ENCODE measurements at places on chromosomes 1 and 21. TPM values are rescaled to one million over a fixed set of nuclear protein-coding genes. Genes with fewer than 3 reads are reported as not detected.
A peak's percentile ranks its signal among the peaks of the same experiment; 100 is the strongest.

Gene ANKRD35
- total RNA-seq = 2.9 TPM

- peaks cover 40% of the 10 kb centered on the region for H3K36me3 ChIP-seq
- no peaks in the 10 kb centered on the region for H3K27me3 ChIP-seq
- H3K27ac ChIP-seq = no peak overlapping the region
- no peak overlapping the region for H3K4me3 ChIP-seq
Measured at GRCh38 chr1:147647796-147648633, 22.3 kb downstream of the ACP6 start.

- DNase-seq = no peak
- H3K4me1 ChIP-seq = peaks cover 51% of the 10 kb centered on the region
- no peak overlapping the region for H3K4me3 ChIP-seq
Measured at GRCh38 chr1:204126956-204127355, 24.9 kb downstream of the ETNK2 start.

DNA sequence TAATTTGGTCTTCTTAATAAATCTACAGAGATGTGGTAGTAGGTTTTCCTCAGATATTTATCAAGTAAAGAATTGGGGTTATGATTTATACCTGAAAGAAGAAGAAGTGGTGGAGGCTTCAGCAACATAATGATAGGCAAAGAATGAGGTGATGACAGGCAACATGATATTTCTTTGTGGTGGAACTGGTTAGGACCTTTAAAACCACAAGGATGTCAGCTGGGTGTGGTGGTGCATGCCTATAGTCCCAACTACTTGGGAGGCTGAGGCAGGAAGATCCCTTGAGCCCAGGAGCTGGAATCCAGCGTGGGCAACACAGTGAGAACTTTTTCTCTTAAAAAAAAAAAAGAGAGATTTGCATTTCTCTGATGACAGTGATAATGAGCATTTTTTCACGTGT, 34.1 kb upstream of the COL11A1 start:
- peaks cover 5% of the 10 kb centered on the region for H3K4me1 ChIP-seq
- H3K36me3 ChIP-seq = no peaks in the 10 kb centered on the region
- H3K27ac ChIP-seq = no peak overlapping the region

DNA sequence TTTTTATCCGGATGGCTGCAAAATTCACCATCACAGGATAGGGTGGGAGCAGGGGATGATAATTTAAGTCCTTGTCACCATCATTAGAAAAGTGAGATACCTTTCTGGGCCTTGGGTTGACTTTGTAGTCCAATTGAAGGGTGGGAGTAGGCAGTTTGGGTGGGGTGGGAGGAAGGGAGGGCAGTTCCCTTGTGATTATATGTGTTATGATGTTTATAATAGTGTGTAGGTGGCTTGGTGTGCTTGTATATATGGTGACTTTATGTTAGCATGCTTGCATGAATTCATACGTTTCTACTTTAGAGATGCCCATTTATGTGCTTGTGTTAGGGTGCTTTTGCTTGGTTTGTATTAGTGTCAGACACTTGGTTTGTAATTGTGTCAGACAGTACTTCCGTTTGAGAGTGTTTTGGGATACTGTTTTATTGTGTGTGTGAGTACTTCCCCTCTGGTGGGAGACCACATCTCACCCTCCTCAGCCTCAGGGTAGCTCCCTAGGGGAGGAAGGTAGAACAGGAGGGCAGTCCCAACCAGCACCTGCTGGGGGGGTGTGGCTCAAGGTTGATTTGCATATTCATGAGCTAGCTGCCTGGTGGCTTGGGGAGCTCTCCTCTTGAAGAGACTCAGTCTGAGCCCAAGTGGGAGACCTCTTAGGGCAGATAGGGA, 6.3 kb upstream of the POU3F1 start:
- H3K36me3 ChIP-seq = no peaks in the 10 kb centered on the region
- no peak overlapping the region for H3K4me3 ChIP-seq
- H3K27me3 ChIP-seq = peaks cover 12% of the 10 kb centered on the region
- H3K4me1 ChIP-seq = peaks cover 46% of the 10 kb centered on the region

GRCh38 chr1:93758842-93759515, 77.3 kb upstream of the BCAR3 start:
- H3K4me3 ChIP-seq = no peak overlapping the region
- no peak overlapping the region for H3K27ac ChIP-seq
- H3K27me3 ChIP-seq = no peaks in the 10 kb centered on the region
- no peaks in the 10 kb centered on the region for H3K4me1 ChIP-seq
- no peak for DNase-seq
- no peaks in the 10 kb centered on the region for H3K36me3 ChIP-seq

Gene SERTAD4
- total RNA-seq = 2.7 TPM

DNA sequence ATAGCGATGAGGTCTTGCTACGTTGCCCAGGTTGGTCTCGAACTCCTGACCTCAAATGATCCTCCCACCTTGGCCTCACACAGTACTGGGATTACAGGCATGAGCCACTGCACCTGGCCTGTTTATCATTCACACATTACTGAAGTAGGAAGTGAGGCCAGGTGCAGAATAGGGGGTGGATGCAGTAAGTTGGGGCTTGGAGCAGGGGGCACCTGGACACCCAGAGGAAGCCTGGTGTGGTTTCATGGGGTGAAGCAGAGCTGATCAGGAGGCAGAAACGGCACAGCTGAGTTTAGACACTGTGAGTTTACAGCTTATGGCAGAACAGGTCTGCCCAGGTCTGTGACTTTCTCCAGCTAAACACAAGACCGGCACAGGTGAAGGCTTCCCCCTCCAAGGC, 4.9 kb downstream of the CDA start:
- H3K4me3 ChIP-seq = no peak overlapping the region
- H3K4me1 ChIP-seq = peaks cover 27% of the 10 kb centered on the region
- H3K27me3 ChIP-seq = peaks cover 2% of the 10 kb centered on the region
- no peak for DNase-seq

DNA sequence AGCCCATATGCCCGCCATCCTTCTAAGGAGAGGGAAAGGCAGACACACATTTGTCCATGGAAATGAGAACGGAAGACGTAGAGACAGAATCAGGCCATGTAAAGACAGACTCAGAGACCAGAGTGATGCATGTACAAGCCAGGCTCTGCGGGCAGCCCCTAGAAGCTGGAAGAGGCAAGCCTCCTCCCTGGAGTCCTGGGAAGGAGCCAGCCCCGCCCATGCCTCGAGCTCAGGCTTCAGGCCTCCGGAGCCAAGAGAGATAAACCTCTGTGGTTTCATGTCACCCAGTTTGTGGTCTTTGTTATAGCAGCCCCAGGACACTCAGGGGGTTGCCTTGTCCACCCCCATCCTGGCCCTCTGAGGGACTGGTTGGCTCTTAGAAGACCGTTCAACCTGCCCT, 11.6 kb downstream of the PDE9A start:
- peak overlapping the region; percentile 25 for H3K27ac ChIP-seq
- peaks cover 17% of the 10 kb centered on the region for H3K36me3 ChIP-seq
- H3K27me3 ChIP-seq = no peaks in the 10 kb centered on the region
- no peak for DNase-seq
- no peak overlapping the region for H3K4me3 ChIP-seq

GRCh38 chr21:22827422-22827821, 1829.2 kb downstream of the NCAM2 start:
- H3K27me3 ChIP-seq = no peaks in the 10 kb centered on the region
- peaks cover 17% of the 10 kb centered on the region for H3K36me3 ChIP-seq
- no peaks in the 10 kb centered on the region for H3K4me1 ChIP-seq
- no peak for DNase-seq
- H3K27ac ChIP-seq = no peak overlapping the region

DNA sequence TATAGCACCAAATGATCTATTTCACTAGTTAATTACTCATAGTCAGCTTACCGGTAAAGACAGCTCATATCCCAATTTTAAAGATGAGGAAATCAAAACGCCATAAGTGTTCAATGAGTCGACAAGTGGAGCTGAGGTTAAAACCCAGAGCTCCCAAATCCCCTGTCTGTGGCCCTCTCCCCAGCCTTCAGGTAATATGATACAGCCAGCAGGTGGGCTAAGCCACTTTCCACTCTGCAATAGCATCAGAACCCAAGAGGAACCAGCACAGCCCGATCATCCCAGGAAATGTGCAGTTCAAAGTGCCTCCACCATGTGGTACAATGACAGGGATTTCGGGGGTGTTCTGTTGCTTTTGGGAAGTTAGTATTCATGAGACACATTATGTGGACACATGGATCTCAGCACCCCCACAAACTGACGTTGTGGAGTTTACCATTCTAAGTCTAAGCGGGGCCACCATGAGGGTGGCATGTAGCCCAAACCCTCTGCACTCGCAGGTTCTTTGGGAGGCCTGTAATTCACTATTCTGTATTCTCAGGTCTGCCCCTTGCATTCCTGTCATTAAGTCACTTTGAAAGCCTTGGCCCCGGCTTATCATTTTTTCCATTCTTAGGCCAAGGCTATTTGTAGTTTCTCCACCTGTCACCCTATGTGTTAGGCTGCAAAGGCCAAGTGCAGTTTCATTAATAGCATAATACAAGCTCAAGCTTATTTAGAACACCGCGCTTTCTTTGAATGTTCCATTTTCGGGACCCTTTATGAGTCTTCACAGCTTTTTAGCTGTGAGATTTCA, 26.3 kb upstream of the ACTN2 start:
- H3K27me3 ChIP-seq = no peaks in the 10 kb centered on the region
- peak; percentile 33 for DNase-seq
- H3K4me1 ChIP-seq = peaks cover 9% of the 10 kb centered on the region
- no peak overlapping the region for H3K4me3 ChIP-seq

GRCh38 chr1:236760480-236760879, 34.6 kb upstream of the MTR start:
- peaks cover 7% of the 10 kb centered on the region for H3K36me3 ChIP-seq
- no peak overlapping the region for H3K4me3 ChIP-seq
- no peak for DNase-seq
- H3K4me1 ChIP-seq = no peaks in the 10 kb centered on the region

- DNase-seq = no peak
- H3K4me1 ChIP-seq = no peaks in the 10 kb centered on the region
- no peak overlapping the region for H3K4me3 ChIP-seq
- peaks cover 7% of the 10 kb centered on the region for H3K36me3 ChIP-seq
Measured at GRCh38 chr1:108671143-108671542, 10.2 kb upstream of the HENMT1 start.

GRCh38 chr21:42711667-42712066, 58.2 kb downstream of the PDE9A start:
- peak overlapping the region; percentile 14 for H3K27ac ChIP-seq
- DNase-seq = no peak
- no peak overlapping the region for H3K4me3 ChIP-seq

Gene CAPN8
- not detected for total RNA-seq

GRCh38 chr1:119250299-119250698, 109.8 kb upstream of the WARS2 start:
- H3K4me3 ChIP-seq = no peak overlapping the region
- no peaks in the 10 kb centered on the region for H3K4me1 ChIP-seq
- no peak for DNase-seq
- H3K27me3 ChIP-seq = no peaks in the 10 kb centered on the region
- H3K27ac ChIP-seq = no peak overlapping the region

Gene MORC3
- 17.2 TPM for total RNA-seq

- peak; percentile 70 for DNase-seq
- H3K4me1 ChIP-seq = peaks cover 17% of the 10 kb centered on the region
- H3K36me3 ChIP-seq = peaks cover 5% of the 10 kb centered on the region
- peak overlapping the region; percentile 80 for H3K27ac ChIP-seq
Measured at GRCh38 chr1:205274041-205274691, 46.4 kb downstream of the TMCC2 start.

- H3K4me1 ChIP-seq = peaks cover 42% of the 10 kb centered on the region
- peaks cover 6% of the 10 kb centered on the region for H3K36me3 ChIP-seq
- H3K4me3 ChIP-seq = peak overlapping the region; percentile 100
- DNase-seq = no peak
Measured at GRCh38 chr1:84505493-84506001, 639 bp upstream of the SPATA1 start.

- no peak overlapping the region for H3K4me3 ChIP-seq
- no peak overlapping the region for H3K27ac ChIP-seq
- DNase-seq = no peak
- H3K27me3 ChIP-seq = no peaks in the 10 kb centered on the region
- peaks cover 24% of the 10 kb centered on the region for H3K4me1 ChIP-seq
- no peaks in the 10 kb centered on the region for H3K36me3 ChIP-seq
Measured at GRCh38 chr1:208204779-208205178, 39.4 kb downstream of the PLXNA2 start.

Gene KRTAP21-2
- total RNA-seq = not detected

DNA sequence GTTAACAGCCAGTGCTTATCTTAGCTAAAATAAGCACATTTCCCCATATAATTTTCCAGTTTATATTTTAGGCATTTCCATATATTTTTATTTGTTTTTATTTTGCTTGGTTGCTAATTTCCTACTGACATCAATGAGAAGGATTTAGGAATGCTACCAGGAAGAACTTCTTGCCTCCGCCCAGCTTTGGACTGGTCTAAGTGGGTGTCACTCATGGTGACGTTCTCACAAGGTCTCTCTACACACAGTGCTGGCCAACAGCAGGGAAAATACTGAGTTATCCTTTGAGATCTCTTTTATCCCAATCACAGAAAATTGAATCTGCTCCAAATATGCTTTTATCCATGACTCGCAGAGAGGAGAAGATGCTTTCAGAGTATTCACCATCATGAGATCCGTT, 13.2 kb downstream of the MX1 start:
- no peak for DNase-seq
- H3K4me1 ChIP-seq = peaks cover 4% of the 10 kb centered on the region
- no peak overlapping the region for H3K4me3 ChIP-seq
- H3K27ac ChIP-seq = no peak overlapping the region

GRCh38 chr1:93672069-93672468, 9.6 kb downstream of the BCAR3 start:
- no peak overlapping the region for H3K4me3 ChIP-seq
- no peak for DNase-seq
- H3K27me3 ChIP-seq = no peaks in the 10 kb centered on the region

DNA sequence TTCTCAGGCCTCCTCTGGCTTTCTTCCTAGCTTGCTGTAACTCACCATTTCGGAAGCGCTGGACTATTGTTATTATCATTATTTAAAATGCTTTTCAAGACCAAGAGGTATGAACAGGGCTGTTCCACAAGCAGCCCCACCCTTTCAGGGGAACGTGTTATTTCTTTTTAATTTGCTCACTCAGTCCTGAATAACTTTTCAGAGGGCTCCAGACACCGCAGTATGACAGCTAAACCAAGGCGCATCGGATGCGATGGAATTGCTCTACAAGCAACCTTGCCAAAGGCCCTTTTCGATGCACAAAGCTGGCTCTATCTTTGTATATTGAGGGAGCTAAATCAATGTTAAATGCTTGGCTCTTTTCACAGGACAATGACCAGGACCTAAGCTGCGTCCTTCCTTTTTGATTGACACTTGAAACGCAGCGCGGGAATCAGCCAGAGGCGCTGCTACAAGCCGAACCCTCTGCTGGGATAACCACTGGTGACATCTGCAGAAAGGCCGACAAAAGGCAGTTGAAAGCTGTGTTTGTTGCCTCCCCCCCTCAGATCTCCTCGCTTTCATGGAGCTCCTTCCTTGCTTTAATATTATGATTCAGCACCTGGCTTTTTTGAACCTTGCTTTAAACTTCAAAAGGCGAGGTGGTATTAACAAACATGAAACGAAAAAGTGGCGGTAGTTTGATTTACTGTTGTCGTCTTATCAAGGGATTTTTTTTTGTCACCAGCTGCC, 204.7 kb upstream of the PROX1 start:
- no peak overlapping the region for H3K27ac ChIP-seq
- no peaks in the 10 kb centered on the region for H3K36me3 ChIP-seq
- peaks cover 4% of the 10 kb centered on the region for H3K4me1 ChIP-seq
- no peak for DNase-seq
- H3K4me3 ChIP-seq = no peak overlapping the region

Gene S100A8
- 1.4 TPM for total RNA-seq

- 0 out of 2 replicates have a peak, but pooled peaks cover 3% of the 10 kb centered on the region for H3K4me1 ChIP-seq
- no peaks in the 10 kb centered on the region for H3K27me3 ChIP-seq
- no peak overlapping the region for H3K4me3 ChIP-seq
- DNase-seq = no peak
Measured at GRCh38 chr1:202038688-202039346, 28.4 kb downstream of the ELF3 start.

Data from WTC11 (cell line).